Activated CD8-positive, alpha-beta T cell treated with anti-CD3 and anti-CD28 coated beads for 36 hours (primary cell): ENCODE measurements at places on chromosomes 3 and 15.

GRCh38 chr15:88428053-88428452, 39.1 kb downstream of the MRPL46 start:
- DNase-seq = no peak

DNA sequence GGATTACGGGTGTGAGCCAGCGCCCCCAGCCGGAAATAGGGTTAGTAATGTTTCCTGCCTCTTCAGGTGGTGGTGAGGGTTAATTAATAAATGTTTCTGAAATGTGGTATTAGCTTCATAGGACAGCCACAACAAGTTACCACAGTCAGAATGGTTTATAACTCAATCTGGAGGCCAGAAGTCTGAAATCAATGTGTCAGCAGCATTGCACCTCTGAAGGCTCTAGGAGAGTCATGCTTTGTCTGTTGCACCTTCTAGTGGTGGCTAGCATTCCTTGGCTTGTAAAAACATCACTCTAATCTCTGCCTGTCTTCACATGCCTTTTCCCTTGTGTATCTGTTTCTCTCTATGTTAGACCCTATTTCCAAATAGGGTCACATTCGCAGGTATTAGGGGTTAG, 7.8 kb upstream of the RPSA start:
- DNase-seq = no peak

- no peak for DNase-seq
Measured at GRCh38 chr3:59609657-59610348, 560.0 kb upstream of the CFAP20DC start.

DNA sequence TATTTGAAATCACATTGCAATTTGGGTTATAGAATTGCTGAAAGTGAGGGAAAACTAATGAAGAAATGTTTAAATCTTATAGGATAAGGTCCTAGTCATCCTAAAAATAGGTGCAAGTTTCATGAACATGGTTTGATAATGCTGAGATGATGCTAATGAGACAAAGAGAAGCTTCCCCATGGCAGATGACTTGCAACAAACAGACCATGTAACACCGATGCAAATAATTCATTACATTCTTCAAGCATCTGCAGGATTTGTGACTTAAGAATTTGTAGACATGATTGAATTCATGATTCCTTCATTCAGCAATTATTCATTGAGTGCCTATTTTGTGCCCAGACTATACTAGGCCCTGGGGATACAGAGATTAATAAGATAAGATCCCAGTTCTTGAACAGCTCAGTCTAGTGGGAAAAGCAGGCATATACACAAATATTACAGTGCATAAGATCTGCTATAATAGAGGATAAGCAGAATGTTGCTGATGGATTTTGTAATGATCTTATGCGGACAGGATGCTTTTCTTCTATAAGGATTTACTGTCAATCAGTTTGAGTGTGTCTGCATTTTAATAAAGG, 367.9 kb upstream of the GBE1 start:
- DNase-seq = no peak

GRCh38 chr15:92429378-92430068, 35.8 kb downstream of the ST8SIA2 start:
- no peak for DNase-seq

DNA sequence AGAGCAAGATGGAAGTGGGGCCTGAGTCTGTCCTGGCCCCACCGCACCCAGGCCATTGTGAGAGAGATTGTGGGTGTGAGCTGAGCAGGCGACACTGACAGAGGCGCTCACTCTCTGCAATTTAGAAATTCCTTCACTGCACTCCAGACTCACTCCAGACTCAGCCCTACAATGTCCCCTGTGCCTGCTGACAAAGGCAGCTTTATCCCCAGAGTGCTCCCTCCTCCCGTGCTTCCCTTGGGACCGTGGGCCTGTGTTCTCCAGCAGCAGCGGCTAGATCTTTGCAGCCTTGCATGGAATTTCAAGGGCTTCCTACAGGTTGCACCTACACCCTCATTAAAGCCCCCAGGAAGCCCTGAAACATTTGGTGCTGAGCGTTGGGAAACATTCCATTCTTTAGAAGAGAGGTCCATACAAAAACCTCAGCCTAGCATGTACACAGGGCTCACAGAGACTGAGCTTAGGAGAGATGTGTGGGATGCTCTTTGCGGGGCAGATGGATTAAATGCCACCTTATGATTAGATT, 1.3 kb upstream of the IL16 start:
- no peak for DNase-seq

- no peak for DNase-seq
Measured at GRCh38 chr3:45954306-45954705, 11.0 kb downstream of the CXCR6 start.

DNA sequence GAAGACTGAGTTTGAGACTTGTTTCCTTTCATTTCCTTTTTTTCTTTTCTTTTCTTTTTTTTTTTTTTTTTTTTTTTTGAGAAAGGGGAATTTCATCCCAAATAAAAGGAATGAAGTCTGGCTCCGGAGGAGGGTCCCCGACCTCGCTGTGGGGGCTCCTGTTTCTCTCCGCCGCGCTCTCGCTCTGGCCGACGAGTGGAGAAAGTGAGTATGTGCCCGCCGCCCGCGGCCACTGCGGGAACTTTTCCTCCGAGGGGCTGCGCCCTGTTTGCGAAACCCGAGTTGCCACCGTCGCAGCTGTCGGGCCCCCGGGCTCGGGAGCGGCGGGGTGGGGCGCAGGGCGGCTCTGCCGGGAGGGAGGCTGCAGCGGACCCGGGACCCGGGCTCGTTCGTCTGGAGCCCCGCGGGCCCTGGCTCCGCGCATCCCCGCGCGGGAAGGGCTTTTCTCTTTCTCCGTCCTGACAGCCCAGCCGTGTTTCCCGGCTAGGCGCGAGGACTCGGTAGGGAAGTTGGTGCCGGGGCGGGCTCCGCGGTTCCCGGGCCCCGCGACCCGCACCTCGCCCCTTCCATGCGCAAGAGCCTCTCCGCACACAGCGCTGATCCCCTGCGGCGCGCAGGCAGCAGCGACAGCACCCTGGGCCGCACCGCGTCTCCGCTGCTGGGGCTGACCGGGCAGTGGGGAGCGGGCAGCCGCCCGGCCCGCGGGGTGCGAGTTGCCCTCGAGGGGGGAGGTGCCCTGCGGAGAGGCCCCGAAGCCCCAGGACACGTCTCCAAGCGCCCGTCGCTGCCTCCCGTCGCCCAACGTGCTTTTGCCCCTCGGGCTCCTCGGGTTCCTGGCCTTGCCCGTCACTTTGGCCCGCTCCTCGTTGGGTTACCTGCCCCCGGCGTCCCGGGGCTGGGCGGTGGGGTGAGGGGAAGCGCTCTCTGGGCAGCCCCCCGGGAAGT, 1.4 kb downstream of the IGF1R start:
- DNase-seq = peak; percentile 61

GRCh38 chr3:76702676-76703075, 337.2 kb upstream of the ROBO2 start:
- no peak for DNase-seq

DNA sequence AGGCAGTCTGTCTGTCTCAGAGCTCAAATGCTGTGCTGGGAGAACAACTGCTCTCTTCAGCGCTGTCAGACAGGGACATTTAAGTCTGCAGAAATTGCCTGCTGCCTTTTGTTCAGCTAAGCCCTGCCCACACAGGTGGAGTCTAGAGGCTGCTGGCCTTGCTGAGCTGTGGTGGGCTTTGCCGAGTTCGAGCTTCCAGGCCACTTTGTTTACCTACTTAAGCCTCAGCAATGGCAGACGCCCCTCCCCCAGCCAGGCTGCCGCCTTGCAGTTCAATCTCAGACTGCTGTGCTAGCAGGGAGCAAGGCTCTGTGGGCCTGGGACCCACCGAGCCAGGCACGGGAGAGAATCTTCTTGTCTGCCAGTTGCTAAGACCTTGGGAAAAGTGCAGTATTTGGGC, 25.0 kb upstream of the RPP14 start:
- no peak for DNase-seq

GRCh38 chr15:67361100-67361499, 106.5 kb downstream of the IQCH start:
- no peak for DNase-seq
